Stimulated activated naive B cell treated with anti-CD40 and anti-IgM and Interleukin-4, amounts not matched to agents 10 μg/mL and 1 μg/mL and 100 μg/mL, for 72 hours (primary cell): ENCODE measurements at places on chromosomes 5 and 9.

- DNase-seq = no peak
These were observed 1.3 kb downstream of the S1PR3 start for GRCh38 chr9:88992556-88992955.

DNA sequence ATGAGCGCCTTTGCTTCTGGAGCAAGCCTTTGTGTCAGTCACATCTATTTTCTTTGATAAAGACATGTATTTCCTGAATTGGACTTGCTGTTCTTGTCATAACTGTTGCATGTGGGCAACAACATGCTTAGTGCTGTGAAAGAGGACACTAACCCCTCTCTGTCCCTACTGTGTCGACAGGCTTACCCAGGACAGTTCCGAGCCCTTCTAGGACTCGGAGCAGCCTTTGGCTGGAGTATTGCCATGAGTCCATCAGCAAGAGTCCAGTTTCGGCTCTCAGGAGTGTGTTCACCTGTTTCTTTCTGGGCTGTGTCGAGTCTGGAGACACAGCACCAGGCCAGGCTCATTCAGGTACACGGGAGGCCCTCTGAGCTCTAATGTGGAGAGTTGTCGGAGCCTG lies 36.1 kb upstream of the PHF2 start:
- no peak for DNase-seq

DNA sequence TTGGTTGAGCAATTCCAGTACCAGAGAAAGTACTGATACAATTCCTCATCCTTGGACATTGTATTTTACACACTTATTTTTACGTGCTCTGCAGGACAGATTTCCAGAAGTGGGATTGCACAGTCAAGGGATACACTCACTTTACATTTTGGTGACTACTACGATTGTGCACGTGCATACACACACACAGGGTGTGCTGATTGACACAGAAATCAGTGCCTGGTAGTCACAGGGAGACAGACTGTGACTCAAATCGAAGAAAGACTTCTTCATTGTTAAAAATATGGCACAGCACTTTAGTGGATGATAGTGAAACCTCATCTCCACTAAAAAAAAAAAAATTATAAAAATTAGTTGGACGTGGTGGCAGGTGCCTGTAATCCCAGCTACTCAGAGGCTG lies 1.5 kb downstream of the GARIN3 start:
- DNase-seq = no peak

DNA sequence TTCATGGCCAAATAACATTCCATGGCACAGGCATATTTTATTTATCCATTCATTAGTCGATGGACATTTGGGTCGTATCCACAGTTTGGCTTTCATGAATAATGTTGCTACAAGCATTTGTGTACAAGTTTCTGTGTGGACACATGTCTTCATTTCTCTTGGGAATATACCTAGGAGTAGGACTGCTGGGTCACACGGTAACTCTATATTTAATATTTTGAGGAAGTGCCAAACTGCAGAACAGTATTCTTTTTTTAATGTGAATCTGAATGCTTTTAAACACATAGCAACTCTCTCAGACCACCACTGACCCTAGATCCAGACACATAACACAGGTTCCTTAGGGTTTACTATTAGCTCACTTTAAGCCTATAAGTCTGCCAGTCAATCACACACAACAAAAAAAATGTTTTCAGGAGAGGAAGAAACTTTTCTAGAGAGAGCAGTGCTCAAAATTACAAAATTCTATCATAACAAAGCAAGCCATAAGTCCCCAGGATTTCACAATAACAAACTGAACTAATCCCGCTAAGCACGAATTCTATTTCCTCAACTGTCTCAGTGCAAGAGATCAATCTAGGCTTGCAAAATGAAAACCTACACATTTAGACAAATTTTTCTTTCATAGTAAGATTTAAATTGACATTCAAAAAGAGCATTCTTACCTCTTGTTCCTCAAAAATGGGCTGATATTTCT lies 41.8 kb upstream of the GABBR2 start:
- DNase-seq = no peak

DNA sequence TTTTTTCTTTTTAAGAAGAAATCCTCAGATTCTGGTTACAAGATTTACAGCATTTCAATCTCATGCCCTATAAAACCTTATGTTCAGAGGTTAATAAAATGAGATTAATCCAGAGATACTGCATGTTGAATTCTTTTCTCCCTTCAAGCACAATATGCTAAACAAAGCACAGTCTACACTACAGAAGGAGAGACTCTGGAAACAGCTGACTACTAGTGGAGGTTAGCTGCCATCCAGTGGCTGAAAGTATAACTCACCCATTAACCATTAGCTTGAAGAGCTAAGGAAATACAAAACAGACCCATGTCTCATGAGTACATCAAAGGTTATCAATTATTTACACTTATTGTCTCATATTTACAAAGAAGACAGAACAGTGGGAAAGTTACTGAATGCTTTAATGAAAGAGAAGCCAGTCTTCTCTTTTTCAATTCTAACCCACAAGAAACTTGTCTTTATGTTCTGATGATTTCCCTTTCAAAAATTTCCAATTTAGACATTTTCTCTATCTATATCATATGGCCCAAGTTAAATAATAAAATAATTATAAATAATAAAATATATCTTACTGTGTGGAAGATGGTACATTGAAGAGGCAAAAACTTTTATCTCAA lies 12.7 kb upstream of the DNAH5 start:
- no peak for DNase-seq

DNA sequence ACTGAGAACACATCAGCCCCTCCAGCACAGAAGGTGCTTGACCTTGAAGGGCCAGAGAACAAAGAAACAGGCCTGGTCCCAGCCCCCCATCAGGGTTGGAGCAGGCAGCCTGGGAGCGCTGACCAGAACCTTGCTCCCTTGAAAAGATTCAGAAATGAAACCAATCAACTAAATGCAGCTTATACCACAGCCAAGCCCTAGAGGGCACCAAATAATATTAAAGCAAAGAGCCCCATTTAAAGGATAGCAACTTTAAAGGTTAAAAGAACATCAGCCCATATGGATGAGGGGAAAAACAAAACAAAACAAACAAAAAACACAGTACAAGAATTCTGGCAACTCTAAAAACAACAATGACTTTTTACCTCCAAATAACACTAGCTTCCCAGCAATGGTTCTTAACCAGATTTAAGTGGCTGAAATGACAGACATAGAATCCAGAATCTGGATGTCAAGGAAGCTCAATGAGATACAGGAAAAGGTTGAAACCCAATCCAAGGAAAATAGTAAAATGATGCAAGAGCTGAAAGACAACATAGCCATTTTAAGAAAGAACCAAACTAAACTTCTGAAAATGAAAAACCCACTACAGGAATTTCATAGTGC lies 471.9 kb downstream of the MTRR start:
- no peak for DNase-seq

DNA sequence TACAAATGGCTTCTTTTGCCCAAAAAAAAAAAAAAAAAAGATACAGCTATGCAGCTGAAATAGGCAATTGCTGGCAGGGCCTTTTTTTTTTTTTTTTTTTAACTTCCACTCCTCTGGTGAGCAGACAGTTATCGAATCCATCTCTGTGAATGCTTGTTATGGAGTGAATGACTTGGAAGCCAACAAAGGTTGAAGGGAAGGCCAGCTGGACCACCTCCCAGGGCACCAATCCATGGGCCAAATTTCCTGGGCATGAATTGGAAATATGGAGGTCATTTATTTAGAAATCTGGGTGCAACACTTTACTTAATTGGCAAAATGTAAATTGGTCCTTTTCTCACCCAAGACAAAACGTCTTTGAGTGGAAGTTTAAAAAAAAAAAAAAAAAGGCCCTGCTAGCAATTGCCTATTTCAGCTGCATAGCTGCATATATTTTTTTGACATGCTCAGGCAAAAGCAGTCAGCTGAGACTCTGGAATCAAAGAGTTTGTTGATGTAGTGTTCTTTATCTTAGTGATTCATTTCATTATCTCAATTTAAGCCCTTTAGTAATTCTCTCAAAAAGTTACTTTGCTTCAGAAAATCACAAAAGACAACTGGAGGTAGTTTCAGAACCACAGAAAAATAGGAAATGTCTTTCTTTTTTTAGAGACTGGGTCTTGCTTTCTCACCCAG lies 392.2 kb upstream of the KLF4 start:
- DNase-seq = no peak

DNA sequence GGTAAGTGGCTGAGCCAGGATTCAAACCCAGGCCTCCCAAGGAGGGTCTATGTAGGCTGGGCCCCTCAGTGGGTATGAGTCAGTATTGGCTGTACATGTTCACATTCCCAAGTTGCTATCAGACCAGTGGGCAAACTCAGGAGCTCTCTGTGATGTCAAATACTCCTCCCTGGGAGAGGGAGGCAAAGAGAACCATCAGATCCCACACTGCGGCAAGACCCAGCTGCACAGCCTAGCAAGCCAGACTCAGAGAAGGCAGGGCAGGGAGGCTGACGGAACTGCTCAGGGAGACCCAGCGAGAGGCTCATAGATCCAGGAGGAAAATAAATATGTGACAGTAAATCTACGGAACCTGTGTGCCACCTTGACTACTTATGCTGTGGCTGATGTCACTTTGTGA lies 42.6 kb upstream of the SAP30L start:
- DNase-seq = no peak

- peak; percentile 31 for DNase-seq
These were observed 45.9 kb upstream of the JAK2 start for GRCh38 chr9:4939118-4939561.

- DNase-seq = no peak
These were observed 614.1 kb downstream of the PTPRD start for GRCh38 chr9:9998491-9999287.

DNA sequence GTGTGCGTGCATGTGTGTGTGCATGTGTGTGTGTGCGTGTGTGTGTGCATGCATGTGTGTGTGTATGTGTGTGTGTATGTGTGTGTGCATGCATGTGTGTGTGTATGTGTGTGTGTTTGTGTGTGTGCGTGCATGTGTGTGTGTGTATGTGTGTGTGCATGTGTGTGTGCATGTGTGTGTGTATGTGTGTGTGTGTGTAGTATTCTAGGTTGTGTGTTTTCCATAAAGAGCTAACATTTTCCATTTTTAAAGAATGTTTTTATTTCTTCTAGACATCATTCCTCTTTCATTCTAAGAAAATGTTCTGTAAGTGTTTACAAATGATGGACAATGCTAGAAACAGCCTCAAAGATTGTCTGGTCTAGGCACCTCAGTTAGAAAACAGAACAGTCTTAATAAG lies 15.6 kb downstream of the ENTREP1 start:
- no peak for DNase-seq

DNA sequence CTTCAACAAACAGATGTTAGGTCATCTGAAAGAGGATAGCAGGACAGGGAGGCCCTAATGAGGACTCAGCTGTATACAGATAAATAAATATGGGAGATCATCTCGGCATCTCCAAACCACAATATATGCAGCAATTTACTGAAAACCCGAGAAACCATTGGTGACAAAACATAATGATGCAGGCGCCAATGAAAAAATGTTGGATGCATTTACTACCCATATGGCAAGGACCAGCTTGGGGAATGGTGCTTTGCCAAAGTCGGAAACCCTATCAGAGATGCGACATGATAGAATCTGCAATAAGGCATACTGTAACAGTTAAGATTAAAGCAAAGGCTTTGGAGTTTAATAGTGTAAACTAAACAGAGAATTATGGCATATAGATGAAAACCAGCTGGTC lies 92.0 kb downstream of the SNCAIP start:
- DNase-seq = no peak

GRCh38 chr5:139443831-139444453 lies 4.6 kb upstream of the DNAJC18 start:
- no peak for DNase-seq

DNA sequence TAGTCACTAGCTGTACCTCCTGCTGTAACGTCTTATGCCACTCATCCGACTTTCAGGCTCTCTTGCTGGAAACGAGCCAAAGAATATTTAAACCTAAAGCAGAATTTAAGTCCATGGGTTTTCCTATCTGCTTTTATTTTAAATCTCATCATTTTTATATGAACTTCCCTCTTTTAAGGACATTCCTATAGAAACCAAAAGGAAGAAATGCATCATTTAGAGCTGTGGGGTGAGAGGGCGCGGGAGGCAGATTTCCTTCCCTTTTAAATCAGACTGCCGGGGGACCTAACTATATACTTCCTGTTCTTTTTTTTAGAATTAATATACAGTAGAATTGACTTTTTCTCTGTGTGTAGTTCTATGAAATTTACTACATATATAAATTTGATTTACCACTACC lies 468.8 kb downstream of the BNC2 start:
- no peak for DNase-seq

DNA sequence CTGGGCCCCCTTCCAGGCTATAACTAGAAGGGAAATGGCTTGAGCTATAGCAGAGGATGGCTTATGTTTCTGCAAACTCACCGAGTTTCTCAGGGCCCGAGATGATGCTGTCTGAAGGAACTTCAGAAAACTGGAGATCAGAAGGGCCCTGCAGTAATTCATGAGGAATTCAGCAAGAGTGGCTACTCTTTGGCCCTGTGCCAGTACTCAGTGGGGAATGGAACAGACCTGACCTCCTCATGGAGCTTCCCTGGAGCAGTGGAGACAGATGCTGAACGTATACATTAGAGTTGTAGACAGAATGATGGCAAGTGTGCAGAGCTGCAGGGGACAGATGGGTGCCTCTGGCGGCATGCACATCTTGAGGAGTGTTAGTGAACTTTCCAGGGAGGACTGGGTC lies 17.3 kb upstream of the SMIM32 start:
- no peak for DNase-seq

- no peak for DNase-seq
These were observed 73.5 kb downstream of the WWC1 start for GRCh38 chr5:168364750-168365550.

GRCh38 chr5:129172580-129172979 lies 78.0 kb downstream of the ISOC1 start:
- no peak for DNase-seq

DNA sequence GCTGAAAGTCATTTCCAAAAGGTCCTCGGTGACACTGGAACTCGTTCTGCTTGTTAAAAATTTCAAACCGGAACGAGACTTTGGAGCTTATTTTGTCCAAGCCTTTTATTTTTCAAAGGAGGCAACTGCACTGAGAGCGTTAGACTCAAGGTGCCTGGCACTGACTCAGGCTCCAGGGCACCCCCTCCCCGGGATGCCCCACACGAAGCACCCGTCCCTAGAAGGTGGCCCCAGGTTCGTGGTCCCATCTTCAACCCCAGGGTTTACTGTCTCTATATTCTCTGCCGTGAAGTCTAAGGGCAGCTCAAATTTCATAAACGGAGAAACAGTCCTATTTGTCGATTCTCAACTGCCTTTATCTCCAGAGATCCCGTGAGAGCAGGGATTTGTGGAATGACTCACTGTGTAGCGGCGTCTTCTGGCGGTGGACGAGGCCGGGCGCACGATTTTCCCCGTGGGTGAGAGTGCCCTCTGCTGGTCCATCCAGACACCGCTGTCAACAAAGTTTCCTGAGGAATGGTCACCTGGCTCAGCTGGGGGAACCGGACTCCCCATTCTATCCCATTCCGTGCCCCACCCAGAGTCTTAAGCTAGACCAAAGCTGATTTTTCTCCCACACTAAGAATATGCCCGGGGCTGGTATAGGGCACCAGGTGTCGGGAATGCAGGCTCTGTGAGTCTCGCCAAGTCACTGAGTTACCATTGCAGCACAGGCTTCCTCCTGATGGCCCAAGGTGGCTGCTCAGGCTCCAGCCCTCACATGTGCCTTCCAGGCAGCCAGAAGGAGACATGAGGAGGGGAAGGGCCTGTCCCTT lies 27.1 kb upstream of the SLC6A19 start:
- no peak for DNase-seq

- DNase-seq = no peak
These were observed 70.9 kb downstream of the SPRY4 start for GRCh38 chr5:142253938-142254337.
